ENCODE measurements at places on chromosomes 11 and 22.

GRCh38 chr11:117841551-117842031 lies 17.0 kb upstream of the FXYD2 start:
- DNase-seq = no peak

GRCh38 chr11:134846328-134847082 lies 434.5 kb upstream of the B3GAT1 start:
- DNase-seq = no peak

GRCh38 chr11:116651098-116651736 lies 121.6 kb downstream of the BUD13 start:
- DNase-seq = no peak

GRCh38 chr11:77819411-77819920 lies 1.1 kb downstream of the RSF1 start:
- peak; percentile 71 for DNase-seq

GRCh38 chr11:69360606-69361005 lies 66.7 kb downstream of the MYEOV start:
- no peak for DNase-seq

DNA sequence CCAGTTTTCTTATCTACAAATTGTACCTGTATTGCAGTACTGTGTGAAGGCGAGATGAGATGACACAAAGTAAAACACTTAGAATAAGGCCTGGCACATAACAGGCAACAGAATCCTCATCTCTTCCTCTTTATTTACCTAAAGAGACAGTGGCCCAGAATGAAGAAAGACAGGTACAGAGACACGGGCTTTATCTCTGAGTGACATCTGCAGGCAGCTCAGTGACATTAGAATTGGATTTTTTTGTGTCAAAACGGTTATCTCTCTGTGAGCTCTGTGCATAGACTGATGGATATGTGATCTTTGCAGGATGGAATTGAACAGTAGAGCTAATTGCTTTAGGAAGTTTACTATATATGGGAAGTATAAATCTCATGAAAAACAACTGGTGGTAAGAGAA lies 36.2 kb upstream of the TRPC6 start:
- DNase-seq = no peak

- no peak for DNase-seq
These were observed 114.2 kb downstream of the CCDC34 start for GRCh38 chr11:27248576-27249509.

DNA sequence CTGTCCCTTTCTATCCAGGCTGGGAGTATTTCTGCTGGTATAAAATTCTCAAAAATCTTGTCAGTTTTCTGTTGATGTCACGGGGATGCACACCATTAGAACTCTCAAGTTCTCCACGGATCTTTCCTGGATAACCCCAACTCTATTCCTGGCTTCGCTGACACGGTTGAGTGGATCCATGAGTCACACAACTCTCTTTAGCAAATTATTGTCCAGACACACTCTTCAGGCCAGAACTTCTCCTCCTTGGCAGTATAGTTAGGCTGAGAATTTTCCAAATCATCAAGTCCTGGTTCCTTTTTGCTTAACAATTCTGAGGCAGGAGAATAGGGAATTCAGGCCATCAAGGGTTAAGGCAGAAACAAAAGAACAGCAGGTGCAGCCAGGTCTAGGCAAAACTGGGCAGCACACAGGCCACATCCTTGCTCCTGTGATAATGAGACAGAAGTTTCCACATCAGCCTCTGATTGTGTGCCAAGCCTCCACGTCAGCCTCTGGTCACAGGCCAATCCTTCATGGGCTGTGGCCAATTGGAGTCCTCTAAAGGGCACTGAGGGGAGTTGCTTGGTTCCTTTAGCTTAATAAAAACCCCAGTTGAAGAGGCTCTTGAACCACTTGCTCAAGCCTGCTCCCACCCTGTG lies 5.7 kb upstream of the ACAT1 start:
- no peak for DNase-seq

All from stimulated activated CD8-positive, alpha-beta memory T cell treated with anti-CD3 and anti-CD28 coated beads, Interleukin-7, amount 100 ng/mL, for 1 hour (primary cell).